ENCODE measurements at places on chromosomes 5 and 9.

- no peak for DNase-seq
Observed at GRCh38 chr9:123658792-123659191, 271.1 kb downstream of the DENND1A start.

DNA sequence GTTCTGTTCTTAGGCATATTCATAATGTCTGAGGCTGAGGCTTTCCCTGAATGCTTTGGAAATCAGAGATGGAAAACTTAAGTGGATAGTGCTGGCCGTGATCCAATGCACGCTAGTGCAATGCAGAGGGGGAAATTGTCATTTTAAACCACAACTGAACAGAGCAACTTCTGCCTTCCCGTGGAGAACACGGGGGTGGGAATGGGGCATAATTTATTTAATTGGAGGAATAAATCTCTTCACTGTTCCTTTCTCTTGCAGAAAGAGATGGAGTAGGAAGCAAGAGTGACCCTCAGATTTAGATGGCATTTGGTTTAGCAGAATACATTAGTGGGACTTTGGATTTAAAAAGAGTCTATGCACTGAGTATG lies 22.9 kb upstream of the NREP start:
- DNase-seq, result no peak

DNA sequence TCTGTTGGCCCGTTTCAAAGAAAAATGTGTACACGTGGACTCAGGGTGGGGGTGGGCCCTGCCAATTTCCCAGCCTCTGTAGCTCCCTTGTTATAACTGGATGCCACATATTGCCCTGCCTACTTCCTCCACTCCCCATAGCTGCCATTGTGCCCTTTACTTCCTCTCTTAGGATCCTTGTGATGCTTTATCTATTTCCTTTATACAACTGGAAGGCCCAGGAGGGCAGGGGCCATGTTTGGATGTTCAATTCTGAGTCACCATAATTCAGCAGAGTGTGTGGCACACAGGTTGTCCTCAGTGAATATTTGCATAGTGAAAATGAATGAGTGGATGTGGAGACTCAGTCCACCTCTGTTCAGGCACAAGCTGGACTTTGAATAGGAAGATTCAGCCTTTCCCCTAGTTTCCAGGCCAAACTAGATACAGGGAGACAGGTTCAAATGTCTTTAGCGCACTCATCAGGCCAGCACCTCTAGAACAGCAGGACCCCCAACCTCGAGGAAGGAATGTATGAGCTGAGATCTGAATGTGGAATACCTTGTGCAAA lies 10.6 kb upstream of the FEM1C start:
- DNase-seq, result no peak

DNA sequence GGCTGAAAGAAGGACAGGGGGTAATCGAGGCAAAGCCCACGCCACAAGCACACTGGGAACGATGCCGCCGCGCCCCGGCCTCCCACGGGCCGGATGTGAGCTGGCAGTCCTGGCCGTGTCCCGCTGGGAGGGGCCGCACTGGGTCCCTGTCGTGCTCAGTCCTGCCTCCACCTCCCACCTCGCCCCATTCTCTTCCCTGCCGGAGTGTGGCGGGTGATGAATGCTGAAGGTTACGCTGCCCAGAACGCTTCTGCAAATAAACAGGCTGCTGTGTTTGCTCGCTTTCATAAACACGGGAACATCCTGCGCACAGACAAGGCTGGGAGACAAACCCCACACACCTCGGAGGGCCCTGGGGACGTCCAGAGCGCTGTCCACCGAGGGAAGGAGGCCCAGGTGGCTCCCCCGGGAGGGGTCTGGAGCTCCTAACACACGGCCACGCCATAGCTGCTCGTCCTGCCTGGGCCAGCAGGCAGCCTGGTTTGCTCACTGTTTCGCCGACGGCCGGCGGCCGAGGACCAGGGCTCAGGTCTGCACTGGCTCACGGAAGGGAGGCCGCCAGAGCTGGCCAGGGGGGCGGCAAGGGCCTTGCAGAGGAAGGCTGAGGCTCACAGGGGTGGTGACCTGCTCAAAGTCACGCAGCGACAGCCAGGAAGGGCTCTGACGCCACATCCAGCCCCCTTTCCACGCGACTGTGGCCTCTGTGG lies 2.3 kb downstream of the DNLZ start:
- no peak for DNase-seq

GRCh38 chr9:14256588-14256987 lies 57.4 kb downstream of the NFIB start:
- no peak for DNase-seq

- peak; percentile 30 for DNase-seq
Observed at GRCh38 chr5:151047814-151048425, 27.5 kb downstream of the GPX3 start.

GRCh38 chr5:32505756-32506155 lies 61.2 kb upstream of the ZFR start:
- DNase-seq, result no peak

DNA sequence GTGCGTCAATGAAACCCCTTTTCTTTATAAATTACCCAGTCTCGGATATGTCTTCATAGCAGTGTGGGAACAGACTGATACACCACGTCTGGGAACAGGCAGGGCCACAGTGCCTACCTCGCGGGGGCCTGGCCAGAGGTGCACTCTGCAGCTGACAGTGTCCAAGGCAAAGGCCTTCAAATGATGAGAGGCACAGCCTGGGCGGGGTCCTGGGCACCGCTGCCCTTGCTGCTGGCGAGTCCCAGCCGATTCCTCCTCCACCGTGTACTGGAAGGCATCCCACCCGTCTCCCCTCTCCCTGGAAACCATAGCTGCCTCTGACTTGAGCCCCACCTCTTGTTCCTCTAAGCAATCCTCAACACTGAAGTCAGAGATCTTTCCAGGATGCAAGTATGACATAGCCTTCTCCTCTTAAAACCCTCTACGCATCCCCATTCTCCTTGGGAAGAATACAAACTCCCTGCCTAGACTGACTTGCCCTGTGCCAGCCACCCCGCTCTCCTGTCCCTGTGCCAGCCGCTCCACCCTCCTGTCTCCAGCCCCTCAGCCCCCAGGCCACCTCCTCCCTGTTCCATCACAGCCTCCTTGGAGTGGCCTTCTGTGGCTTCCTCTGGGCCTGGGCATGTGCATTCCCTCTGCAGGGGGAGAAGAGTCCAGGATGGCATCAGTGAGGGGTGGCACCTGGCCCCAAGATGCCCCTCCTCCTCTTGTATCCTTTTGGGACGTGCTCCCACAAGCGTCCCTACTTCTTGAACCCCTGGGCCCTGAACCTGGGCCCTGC lies 8.1 kb upstream of the COL5A1 start:
- no peak for DNase-seq

GRCh38 chr5:166768536-166768935 lies 1522.9 kb upstream of the WWC1 start:
- DNase-seq, result no peak

DNA sequence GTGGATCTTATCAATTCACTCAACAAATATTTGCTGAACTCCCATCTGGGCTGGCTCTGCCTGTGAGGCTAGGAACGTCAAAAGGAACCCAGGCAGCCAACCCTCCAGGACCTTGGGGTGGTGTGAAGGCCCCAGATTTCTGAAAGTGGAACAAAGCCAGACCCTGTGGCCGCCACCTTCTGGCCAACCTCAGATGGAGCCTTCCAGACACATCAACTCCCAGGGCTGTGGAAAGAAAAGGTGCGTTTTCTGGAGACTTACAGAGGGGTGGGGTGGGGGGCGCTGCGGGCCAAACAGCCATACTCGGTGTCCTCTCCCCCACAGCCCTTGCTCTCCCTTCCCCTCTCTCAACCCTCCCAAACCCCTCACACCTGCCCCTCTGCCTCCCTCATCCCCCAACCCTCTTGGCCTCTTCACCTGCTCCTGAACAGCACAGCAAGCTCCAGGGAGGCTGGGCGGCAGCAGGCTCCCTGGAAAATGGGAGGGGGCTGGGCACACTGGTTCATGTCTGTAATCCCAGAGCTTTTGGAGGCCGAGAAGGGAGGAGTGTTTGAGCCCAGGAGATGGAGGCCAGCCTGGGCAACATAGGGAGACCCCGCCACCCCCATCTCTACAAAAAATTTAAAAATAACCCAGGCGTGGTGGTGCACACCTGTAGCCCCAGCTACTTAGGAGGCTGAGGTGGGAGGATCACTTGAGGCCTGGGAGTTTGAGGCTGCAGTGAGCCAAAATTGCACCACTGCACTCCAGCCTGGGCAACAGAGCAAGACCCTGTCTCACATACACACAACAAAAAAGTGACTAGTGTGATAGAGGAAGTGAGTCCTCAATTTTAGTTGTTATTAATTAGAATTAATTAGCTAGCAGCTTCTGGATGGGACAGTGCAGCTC lies 45.0 kb upstream of the PRRC2B start:
- DNase-seq, result no peak

DNA sequence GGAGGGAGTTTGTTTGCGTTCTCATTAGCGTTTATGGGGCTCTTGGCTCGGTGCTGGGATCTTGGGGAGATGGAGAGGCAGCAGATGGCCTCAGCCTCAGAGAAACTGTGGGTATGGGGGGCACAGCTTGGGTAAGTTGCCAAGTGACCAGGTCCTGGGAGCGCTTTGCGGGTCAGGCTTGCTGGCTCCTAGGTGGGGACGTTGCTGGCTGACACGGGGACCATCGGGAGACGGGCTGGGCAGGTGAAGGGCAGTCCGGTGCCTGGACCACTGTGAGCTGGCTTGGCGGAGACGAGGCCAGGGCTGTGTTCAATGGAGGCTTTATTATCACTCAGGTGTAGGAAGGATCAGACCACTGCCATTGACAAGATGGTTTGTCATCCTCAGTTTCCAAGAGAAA lies 30.0 kb downstream of the FGD3 start:
- DNase-seq, result no peak

GRCh38 chr9:128902351-128903078 lies 18.3 kb upstream of the PHYHD1 start:
- no peak for DNase-seq

DNA sequence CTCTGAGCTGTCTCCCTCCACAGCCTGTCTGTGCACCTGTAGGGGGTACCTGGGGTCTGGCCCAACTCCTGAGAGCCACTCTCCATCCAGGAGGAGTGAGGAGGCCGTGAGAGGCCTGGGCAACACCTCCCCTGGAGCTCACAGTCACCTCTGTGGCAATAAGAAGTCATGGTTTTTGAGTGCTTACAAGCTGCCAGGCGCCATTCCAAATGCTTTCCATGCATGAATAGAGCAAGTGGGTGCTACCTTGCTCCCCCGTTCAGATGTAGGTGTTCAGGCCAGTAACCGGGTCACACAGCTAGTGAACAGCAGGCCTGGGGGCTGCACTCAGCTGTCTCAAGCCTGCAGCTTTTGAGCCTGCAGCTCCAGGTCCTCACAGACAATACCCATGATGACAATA lies 30.6 kb downstream of the CORO2A start:
- DNase-seq, result no peak

DNA sequence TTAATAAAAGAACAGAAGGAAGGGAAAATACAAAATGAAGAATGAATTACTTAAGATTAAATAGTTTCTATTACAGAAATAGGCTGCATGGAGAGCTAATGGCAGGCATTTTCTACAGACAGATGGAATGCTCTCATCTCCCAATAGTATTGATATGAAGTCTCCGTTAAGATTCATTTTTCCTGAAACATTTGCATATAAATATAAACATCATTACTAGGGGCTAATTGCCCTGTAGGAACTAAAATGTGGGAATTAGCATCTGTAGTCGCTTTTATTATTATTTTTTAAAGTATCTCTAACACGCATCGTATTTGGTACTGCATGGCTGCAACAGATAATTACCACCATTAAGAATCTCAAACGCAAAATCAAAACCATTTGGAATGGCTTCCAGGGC lies 2275.5 kb downstream of the MAT2B start:
- no peak for DNase-seq

DNA sequence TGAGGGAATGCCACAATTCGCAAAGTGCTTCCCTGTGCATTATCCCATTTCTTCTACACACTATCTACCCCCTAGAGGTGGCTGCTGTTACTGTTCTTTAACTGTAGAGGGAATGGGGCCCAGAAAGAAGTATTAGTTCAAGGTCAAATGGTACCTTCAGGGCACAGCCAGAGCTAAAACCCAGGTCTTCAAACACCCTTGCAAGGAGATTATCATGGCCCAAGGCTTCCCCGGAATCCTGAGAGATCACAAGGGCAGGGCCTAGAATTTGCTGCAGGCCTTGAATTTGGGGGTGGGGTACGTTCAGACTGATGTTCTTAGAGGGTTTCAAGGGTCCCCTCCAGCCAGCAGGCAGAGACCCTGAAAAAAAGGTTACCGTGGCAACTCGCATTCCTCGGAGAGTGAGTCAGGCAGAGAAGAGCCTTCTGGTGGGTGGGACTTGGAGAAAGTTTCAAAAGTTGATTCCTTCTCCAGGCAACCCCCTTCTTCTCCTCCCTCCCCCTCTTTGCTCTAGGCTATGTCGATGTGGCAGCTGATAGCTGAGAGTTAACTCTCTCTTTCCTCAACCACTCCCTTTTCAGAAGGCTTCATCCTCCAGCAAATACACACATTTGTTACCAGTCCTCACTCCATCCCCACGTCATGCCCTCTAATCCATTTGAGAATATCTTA lies 1.9 kb downstream of the SPARC start:
- no peak for DNase-seq

GRCh38 chr5:94072116-94072515 lies 330.7 kb upstream of the POU5F2 start:
- DNase-seq, result no peak

DNA sequence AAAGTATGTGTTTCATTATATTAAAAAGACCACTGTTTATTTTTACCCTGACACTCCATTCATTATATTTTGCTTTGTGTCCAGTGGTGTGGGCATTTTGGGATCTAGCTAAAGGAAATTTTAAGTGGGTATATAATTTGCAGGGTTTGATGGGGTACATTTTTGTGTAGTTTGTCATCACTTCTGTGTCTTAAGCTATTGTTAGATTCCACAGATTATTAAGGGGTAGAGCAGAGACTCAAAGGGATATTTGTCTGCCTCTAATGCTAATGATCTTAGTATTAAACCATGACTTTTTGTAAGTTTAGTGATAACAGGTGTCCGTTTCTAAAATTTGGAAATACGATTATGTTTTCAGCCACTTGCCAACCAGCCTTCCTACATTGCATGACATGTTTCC lies 731.6 kb downstream of the BRINP1 start:
- no peak for DNase-seq

GRCh38 chr5:122498163-122498562 lies 186.1 kb downstream of the SNCAIP start:
- no peak for DNase-seq

DNA sequence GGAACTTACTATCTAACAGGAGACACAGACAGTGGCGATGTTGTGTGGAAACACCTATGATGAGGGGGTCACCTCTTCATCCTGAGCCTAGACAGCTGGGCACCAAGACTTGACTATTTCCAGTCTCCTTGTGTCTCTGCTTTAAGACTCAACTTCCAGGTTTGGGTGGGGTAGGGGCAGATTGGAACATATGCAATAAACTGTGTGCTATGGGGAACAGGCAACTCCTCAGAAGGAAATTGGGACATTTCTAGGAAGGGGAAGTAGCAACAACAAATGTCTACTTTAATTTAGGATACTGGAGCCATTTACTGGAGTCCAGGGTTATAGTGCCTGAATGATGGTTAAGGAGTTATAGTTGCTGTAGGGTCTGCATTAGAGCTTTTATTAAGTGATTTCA lies 57.3 kb downstream of the FGF18 start:
- no peak for DNase-seq

GRCh38 chr9:129525656-129526196 lies 95.2 kb downstream of the C9orf50 start:
- DNase-seq, result no peak

- no peak for DNase-seq
Observed at GRCh38 chr5:124370601-124371000, 375.8 kb downstream of the ZNF608 start.
